Activated T-helper 2 cell treated with anti-CD3 and anti-CD28 coated beads, Interferon-gamma antibody, Interleukin-2, Interleukin-4, amounts not matched to agents 10 μg/mL and 5 μg/mL and 100 μg/mL, durations not matched to agents 14 hours and 24 hours and 36 hours (primary cell): ENCODE measurements at places on chromosomes 16 and 17. TPM values are rescaled to one million over a fixed set of nuclear protein-coding genes. Genes with fewer than 3 reads are reported as not detected.

The SLC6A2 gene
- total RNA-seq, result not detected in 2 replicates

The RPL23 gene
- total RNA-seq, result 1,775 and 1,796 TPM in 2 replicates

The RNF40 gene
- 83.8 and 91.6 TPM in 2 replicates for total RNA-seq

The ITGAD gene
- 0.18 and 0.21 TPM in 2 replicates for total RNA-seq

The TRPV2 gene
- 44.4 and 46.8 TPM in 2 replicates for total RNA-seq

The ATP6V0A1 gene
- 16.0 and 17.5 TPM in 2 replicates for total RNA-seq

The KRT15 gene
- total RNA-seq, result not detected in 2 replicates

The GPRC5C gene
- 0.44 and 0.89 TPM in 2 replicates for total RNA-seq

The HLF gene
- total RNA-seq, result 4.5 and 5.1 TPM in 2 replicates

The ANKRD40CL gene
- not detected in 2 replicates for total RNA-seq

The CCDC40 gene
- total RNA-seq, result 0.18 TPM in 1 of 2 replicates, not detected in the other

The THRA gene
- total RNA-seq, result 4.9 and 5.6 TPM in 2 replicates

The EVI2B gene
- total RNA-seq, result 13.0 and 13.9 TPM in 2 replicates

The SLC22A31 gene
- 0.71 and 1.1 TPM in 2 replicates for total RNA-seq

The SLC52A1 gene
- total RNA-seq, result 0.14 TPM in 2 replicates

The METTL22 gene
- total RNA-seq, result 34.9 and 39.0 TPM in 2 replicates

The HOXB1 gene
- total RNA-seq, result not detected in 2 replicates

The FLOT2 gene
- total RNA-seq, result 136 and 143 TPM in 2 replicates

The TAOK1 gene
- 41.9 and 47.9 TPM in 2 replicates for total RNA-seq

The GPR139 gene
- not detected in 2 replicates for total RNA-seq

The SCARF1 gene
- 3.3 and 3.4 TPM in 2 replicates for total RNA-seq

The ZNF750 gene
- total RNA-seq, result not detected in 2 replicates

The TNFRSF17 gene
- total RNA-seq, result not detected in 2 replicates

The GAS2L2 gene
- not detected in 2 replicates for total RNA-seq

The CTRB2 gene
- total RNA-seq, result not detected in 2 replicates

The CES1 gene
- total RNA-seq, result not detected in 2 replicates

The SKA2 gene
- 62.2 and 69.9 TPM in 2 replicates for total RNA-seq

The PLA2G10 gene
- total RNA-seq, result not detected in 2 replicates

The CCL14 gene
- total RNA-seq, result not detected in 2 replicates
